ENCODE measurements at places on chromosomes 6 and 20.
A peak's percentile ranks its signal among the peaks of the same experiment; 100 is the strongest.

- no peak for ATAC-seq
These were observed 335.6 kb downstream of the PREX1 start for GRCh38 chr20:48492015-48492714.

DNA sequence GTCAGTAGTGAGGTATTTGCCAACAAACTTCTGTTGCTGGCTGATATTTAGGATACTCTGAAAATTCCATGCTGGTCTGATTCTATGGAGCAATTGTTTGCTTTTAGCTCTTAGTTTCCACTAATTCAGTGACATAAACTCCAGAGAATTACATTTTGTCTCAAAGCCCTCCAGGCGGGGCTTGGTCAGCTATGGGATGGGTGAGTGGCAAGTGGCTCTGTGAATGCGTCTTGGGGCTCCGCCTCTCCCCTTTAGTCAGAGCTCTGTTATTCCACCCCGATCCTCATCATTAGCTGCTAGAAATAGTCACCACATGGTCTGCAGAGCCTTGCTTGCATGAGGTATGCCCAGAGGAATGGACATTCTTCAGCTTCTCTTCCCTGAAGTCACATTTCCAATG lies 540.6 kb downstream of the QKI start:
- no peak for ATAC-seq

DNA sequence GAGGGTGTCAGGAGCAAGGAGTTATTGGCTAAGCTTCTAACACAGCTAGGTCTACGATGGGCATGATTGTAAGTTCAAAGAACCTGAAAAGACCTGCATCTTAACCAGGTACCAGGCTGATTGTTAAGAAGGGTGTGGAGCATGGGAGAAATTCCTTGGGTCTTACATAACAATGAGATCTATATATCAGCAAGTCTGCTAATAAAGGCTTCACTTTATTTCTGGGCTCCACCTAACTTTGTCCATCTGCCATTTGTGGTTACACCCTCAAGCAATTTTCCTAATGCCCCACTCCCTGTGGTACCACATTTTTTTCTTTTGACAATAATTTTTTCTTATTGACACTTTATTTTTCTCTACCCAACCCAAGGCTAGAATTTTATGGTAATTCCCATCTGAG lies 223.5 kb upstream of the JAG1 start:
- ATAC-seq: no peak

- ATAC-seq: no peak
These were observed 30.9 kb upstream of the E2F3 start for GRCh38 chr6:20370801-20371200.

DNA sequence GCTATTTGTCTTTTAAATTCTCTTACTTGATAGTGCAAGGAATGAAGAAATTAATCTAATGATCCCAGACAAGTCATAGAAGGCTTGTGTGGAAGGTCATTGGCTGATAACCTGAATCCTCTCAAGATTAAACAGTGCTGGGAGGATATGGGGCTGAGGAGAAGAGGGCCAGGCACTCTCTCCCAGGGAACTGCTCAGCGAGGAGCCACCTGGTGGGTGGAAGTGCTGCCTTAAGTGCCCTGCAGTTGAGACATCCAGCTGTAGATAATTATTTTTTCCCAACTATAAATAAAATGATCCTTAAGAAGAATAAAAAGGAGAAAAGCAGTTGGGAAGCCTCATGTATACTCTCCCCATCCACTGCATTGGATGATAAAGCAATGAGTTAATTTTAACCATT lies 47.9 kb downstream of the BTBD3 start:
- ATAC-seq: no peak

DNA sequence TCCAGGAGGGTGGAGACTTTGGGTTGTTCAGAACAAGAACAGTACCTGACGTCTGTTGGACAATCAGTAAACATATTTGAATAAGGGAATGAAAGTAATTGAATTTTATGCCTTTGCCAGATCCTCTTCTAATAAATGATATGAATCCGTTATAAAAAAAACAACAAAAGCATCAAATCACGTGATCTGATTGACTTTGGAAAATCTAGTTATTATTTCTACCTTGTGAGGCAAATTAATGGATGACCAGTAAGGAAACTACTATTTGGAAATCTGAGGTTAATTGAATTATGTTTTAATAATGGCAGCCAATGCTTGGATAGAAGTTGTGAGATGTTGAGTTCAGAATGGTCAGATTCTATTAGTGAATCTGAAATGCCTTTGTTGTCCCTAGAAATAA lies 399.5 kb downstream of the TFAP2B start:
- no peak for ATAC-seq

- ATAC-seq: no peak
These were observed 602.2 kb upstream of the NRSN1 start for GRCh38 chr6:23523771-23524170.

GRCh38 chr6:169857343-169858292 lies 106.2 kb downstream of the ERMARD start:
- no peak for ATAC-seq

DNA sequence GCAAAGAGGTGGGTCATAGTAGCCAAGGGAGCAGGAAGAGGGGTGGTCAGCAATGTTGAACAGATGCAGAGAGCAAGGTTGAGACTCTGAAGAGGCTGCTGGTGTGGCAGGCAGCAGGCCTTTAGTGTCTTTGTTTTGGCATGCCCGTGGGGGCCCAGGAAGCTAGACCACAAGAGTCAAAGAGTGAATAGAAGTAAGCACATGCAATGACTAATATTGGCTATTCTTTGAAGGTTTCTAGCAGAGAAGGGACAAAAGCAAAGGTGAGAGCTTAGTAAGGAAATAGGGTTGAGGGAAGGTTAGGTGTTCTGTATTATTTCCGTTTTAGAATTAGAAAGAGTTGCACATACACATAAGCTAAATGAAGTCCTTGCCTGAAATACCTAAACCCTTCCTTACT lies 18.8 kb downstream of the TDRD6 start:
- no peak for ATAC-seq

DNA sequence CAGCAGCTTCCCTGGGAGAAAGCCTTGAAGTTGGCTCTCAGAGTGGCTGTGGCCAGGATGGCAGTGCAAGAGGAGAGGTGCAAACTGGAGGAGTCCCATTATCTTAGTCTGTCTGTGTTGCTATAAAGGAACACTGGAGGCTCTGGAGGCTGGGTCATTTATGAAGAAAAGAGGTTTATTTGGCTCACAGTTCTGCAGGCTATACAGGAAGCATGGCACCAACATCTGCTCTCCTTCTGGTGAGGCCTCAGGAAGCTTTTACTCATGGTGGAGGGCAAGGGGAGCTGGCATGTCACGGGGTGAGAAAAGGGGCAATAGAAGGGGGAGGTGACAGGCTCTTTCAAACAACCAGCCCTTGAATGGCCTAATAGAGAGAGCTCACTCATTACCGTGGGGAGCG lies 47.1 kb downstream of the PSMG4 start:
- ATAC-seq: no peak

GRCh38 chr6:113894712-113895674 lies 37.8 kb downstream of the MARCKS start:
- no peak for ATAC-seq

GRCh38 chr6:37985355-37985754 lies 165.8 kb downstream of the ZFAND3 start:
- ATAC-seq: no peak

DNA sequence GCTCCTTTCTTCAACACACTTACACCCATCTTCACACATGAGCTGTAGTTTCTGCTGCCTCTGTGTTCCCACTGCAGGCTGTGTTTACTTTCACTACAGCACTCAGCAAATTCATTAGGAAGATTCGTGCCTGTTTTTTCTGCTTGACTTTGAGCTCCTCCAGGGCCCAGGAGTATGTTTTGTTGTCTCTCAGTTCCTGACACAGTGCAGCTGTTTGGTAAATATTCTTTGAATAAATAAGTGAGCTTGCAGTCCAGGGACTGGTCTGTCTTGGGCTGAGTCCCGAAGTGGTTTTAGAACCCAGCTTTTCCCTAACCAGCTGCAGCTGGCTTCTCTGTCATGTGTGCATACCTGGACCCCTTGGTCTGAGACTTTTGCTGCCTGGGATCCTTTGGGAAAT lies 46.6 kb upstream of the CCN6 start:
- no peak for ATAC-seq

GRCh38 chr6:30238178-30238795 lies 25.1 kb upstream of the TRIM26 start:
- ATAC-seq: peak; percentile 48

DNA sequence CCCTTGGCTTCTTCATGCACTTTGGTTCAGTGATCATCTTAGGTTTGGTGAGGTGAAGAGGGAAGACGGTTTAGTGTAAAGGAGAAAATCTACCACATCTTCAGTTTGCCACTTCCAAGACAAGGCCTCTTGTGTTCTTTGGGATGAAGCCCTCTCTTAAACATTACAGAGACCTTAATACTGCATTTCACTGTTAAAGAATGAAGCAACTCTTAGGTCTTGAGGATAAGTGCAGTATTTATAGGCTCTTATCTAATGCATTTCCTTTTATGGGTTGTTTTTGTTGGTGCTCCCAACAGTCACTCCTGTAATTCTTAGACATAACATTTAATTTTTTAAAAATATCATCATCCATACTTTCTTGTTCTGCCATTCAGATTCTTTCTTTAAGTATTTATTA lies 139.9 kb upstream of the LAMP5 start:
- no peak for ATAC-seq

- ATAC-seq: no peak
These were observed 228.1 kb downstream of the EPM2A start for GRCh38 chr6:145507239-145507638.

DNA sequence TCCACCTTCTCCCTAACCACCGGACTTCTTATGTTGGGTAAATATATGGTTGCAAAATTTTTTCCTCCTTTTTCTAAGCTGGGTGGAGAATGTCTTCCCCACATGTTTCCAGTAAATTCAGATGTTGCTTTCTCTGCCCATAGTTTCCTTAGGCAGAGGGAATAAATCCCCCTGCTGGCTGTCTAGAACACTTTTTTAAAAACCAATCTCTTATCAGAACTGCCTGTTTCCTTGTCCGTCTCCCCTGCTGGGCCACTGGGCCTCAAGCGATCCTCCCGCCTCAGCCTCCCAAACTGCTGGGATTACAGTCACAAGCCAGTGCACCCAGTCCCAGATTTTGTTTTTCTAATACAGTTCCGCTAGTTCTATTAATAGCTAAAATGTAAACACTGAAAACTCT lies 9.9 kb upstream of the WFDC2 start:
- no peak for ATAC-seq

Data from stimulated activated memory B cell treated with anti-CD40 and anti-IgM and Interleukin-4, amounts not matched to agents 10 μg/mL and 1 μg/mL and 100 μg/mL, for 72 hours (primary cell).